ENCODE measurements at places on chromosomes 13 and 19.

DNA sequence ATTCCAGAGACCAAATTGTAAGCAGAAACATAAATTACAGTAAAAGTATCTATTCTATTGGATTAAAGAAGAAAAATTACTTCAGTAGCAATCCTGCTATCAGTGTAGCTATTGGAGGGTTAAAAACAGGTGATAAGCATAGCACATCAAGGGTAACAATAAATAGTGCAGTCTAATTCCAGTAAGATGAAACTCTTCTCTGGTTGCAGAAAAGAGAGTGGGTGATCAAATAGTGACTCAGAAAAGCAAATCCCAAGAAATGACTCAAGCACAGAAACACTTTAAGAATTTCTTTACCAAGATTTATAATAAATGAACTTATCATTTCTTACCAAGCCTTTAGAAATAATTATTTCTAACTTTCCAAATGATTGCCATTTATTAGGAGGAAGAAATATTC lies 135.7 kb downstream of the LMO7 start:
- no peaks in the 10 kb centered on the region for H3K36me3 ChIP-seq
- DNase-seq: no peak
- no peak overlapping the region for H3K4me3 ChIP-seq
- H3K27me3 ChIP-seq: no peaks in the 10 kb centered on the region
- no peak overlapping the region for H3K27ac ChIP-seq

DNA sequence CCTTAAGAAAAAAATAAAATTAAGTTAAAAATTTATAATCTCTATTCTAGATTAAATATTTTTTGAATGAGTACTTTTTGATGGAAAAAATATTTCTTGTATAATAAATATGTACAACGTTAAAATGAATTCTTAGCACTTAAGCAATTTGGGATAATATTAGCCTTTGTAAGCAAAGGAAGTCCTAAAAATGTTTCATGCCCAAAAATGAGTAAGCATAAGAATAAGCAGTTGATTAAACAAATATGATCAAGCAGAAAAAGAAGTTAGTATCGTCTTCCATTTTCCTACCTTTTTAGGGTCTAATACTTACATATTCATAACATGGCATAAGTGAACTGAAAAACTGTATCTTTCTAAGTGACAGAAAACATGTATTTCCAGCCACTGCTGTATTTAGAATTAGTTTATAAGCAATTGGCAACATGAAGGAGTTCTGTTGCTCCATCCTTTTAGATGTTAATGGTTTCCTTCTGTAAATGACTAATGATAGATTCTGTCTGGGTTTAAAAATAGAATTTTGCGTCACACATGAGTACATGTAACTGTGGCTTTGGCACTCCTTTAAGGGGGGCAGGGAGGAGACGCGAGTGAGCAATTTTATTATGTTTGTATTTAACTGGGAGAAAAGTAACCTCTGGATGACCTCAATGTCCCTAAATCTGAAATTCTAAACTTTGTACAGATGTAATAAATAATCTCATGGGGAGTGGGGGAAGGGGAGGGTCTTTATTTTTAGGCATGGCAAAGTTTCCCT lies 237.4 kb downstream of the RGCC start:
- peaks cover 32% of the 10 kb centered on the region for H3K4me1 ChIP-seq
- H3K27ac ChIP-seq: peak overlapping the region; percentile 67
- H3K27me3 ChIP-seq: no peaks in the 10 kb centered on the region
- no peak overlapping the region for H3K4me3 ChIP-seq
- peaks cover 11% of the 10 kb centered on the region for H3K36me3 ChIP-seq

DNA sequence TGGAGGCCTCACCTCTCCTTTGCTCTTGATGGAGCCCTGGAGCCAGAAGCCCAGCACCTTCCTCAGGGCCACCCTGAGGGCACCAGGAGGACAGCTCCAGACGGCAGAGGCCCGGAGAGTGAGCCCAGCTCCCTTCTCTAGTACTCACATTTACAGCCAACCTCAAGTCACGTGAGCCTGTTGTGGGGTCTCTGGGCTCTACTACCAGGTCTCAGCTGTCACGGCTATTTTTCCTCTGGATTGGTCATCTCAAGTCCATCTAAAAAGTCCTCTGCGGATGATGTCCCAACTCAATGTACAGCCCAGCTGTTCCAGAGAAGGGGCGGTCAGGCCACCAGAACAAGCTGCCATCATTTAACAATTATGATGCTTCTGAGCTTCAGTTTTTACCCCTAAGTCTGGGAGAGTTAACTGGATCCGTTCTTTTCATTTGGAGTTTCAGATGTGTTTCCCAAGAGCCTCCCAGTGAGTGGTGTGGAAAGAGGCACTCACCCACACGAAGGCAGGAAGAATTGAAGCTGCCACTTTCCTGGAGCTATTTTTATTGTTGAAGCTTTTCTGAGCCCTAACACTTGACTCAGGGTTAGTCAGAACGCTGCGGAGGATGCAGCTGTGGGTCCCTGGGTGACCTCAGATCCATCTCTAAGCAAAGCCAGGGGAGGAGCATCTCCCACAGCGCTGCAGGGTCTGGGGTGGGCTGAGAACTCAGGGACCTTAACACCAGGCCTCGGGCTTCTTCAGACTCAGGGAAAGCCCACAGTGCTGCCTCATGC lies 143.5 kb upstream of the UBL3 start:
- H3K27ac ChIP-seq: no peak overlapping the region
- no peak for DNase-seq
- no peak overlapping the region for H3K4me3 ChIP-seq
- H3K36me3 ChIP-seq: no peaks in the 10 kb centered on the region
- no peaks in the 10 kb centered on the region for H3K4me1 ChIP-seq

GRCh38 chr19:9741476-9742171 lies 26.9 kb downstream of the ZNF846 start:
- no peak overlapping the region for H3K4me3 ChIP-seq
- H3K4me1 ChIP-seq: no peaks in the 10 kb centered on the region
- no peak overlapping the region for H3K27ac ChIP-seq
- no peaks in the 10 kb centered on the region for H3K36me3 ChIP-seq
- no peak for DNase-seq
- no peaks in the 10 kb centered on the region for H3K27me3 ChIP-seq

- DNase-seq: no peak
- H3K4me3 ChIP-seq: no peak overlapping the region
- H3K27me3 ChIP-seq: no peaks in the 10 kb centered on the region
- no peaks in the 10 kb centered on the region for H3K36me3 ChIP-seq
Measured at GRCh38 chr13:53110181-53110580, 81.6 kb downstream of the OLFM4 start.
